ENCODE measurements at places on chromosomes 5 and 9.

- DNase-seq, result no peak
Measured at GRCh38 chr9:2506321-2506720, 115.3 kb upstream of the VLDLR start.

DNA sequence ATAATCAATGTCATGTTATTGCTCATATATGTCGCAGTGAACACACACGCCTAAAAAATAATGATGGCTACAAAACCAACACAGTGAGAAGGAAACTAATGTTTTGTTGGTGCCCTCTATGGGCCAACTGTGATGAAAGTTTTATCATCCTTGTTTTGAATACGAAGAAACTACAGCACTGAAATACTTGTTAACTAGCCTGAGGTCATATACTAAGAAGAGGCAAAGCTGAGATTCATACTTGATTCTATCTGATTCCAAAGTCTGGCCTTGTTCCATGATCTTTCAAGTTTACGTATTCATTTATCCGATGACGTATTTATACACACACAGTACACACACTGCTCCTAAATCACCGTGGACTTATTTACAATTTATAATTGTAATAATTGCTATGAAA, 16.1 kb upstream of the DRD1 start:
- no peak for DNase-seq

GRCh38 chr5:1931604-1932231, 49.0 kb upstream of the IRX4 start:
- no peak for DNase-seq

DNA sequence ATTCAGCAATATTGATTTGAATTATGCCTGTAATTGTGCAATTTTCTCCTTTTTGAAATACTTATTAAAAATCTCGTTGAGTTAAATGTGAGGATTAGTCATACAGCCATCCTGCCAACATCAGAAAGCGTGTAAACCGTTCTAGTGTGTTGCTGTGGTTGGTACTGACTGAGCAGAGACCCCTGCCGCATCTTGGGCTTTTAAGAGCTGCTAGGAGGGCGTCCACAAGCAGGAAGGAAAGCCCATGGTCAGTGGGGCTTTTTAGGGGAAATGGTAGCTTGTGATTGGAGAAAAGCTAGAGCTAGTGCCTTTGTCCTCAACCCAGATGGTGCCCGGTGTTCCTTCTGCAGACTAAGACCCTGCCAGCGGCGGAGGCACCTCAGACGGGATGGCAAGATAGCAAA, 1.3 kb downstream of the SDHA start:
- no peak for DNase-seq

DNA sequence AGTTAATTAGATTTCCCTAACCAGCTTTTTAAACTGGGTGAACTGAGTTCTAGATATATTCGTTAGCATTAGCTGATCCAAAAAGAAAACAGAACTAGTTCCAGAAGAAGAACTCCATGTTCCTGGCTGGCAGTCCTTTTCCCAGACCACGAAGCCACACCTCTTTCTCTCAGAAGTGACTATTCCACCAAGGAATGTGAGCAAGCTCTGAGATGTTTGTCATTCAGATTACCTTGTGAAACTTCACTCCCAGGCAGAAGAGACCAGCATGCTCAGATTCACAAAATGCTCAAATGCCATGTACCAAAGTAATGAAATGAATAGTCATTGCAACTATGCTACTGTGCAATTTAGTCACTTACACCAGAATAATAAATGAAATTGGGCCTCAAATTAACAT, 4.4 kb upstream of the SSBP2 start:
- DNase-seq, result peak; percentile 58

- DNase-seq, result peak; percentile 49
Measured at GRCh38 chr9:89634995-89635742, 30.4 kb downstream of the GADD45G start.

- DNase-seq, result no peak
Measured at GRCh38 chr5:122434205-122434970, 122.4 kb downstream of the SNCAIP start.

- DNase-seq, result no peak
Measured at GRCh38 chr5:88688984-88689667, 193.9 kb downstream of the MEF2C start.

GRCh38 chr5:141245250-141245717, at the start of gene PCDHB15:
Gene PCDHB15 (plus strand): TSS chr5:141245395. CDS start chr5:141245579, 184 bp downstream.
- no peak for DNase-seq

DNA sequence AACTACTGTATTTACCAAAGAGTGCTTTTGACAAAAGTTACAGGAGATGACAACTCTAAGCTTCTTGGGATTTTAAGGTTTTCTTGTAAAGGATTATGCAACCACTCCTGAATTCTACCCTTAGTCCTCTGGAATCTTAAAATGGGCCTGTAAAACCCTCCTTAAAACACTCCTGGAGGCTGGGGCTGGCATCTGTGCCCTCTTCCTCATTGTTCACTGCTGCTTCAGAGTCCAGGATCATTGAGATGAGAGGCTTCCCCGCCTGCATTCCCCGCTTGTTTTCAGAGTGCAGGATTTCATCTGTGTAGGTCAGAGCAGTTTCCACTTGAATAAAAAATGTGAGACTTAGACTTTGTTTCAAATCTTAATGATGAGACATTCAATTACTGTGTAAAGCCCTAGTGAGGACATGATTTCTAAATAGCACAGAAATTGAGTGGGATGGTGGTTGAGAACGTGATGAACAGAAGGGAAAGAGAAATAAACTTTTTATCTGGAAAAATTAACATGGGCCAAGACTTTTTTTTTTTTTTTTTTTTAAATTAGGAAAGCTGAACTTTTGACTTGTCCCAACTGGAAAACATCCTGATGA, 40.4 kb downstream of the PCSK5 start:
- no peak for DNase-seq

DNA sequence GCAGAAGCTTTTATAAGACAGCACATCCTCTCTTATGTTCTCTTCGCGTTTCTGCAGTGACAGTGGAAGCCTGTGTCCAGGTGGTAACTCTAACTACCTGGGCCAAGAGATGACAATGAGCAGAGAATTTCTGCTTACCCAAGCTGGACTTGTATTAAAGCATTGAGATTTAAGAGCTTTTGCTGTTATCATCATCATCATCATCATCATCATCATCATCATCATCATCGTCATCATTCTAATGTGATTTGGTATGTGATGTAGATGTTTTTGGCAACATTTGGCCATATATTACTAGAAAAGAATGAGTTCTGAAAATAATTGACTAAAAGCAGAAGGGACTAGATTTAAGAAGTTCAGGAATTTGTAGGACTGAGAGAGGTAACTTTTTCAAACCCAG, 401.3 kb downstream of the BRINP1 start:
- no peak for DNase-seq

GRCh38 chr5:1105350-1106265, 6.3 kb downstream of the SLC12A7 start:
- no peak for DNase-seq

DNA sequence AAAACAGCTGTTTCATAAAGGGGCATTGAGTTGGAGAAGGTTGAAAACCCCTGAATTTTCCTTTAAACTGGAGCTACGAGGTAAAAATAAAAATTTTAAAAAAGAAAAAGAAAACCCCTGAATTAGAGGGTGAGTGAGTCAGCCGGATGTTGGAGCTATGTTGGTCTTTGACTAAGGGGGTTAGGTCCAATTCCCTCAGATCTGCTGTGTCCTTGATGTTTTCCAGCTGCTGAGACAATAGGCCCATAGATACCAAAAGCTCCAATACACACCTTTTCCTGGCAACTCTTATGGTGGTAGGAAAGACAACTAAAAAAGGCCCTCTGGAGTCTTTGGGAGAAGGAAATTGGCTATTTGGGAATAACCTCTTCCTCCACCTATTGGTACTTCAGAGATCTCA, 79.4 kb upstream of the SAP30L start:
- DNase-seq, result no peak

GRCh38 chr5:82331557-82331956, 53.4 kb upstream of the RPS23 start:
- no peak for DNase-seq

DNA sequence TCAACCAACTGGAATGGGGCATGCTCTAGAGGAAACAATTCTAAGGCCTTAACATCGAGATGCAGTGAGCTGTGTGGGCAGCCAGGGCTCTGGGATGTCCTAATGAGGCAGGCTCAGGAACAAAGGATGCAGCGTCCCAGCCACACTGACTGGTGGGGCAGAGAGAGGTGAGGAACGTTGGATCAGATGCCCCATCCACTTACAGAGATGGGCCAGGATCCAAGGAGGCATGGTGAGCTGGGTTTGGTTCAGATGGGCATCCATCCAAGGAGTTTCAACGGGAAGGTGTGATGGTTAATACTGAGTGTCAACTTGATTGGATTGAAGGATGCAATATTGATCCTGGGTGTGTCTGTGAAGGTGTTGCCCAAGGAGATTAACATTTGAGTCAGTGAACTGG, 15.5 kb upstream of the MARCHF6 start:
- no peak for DNase-seq

DNA sequence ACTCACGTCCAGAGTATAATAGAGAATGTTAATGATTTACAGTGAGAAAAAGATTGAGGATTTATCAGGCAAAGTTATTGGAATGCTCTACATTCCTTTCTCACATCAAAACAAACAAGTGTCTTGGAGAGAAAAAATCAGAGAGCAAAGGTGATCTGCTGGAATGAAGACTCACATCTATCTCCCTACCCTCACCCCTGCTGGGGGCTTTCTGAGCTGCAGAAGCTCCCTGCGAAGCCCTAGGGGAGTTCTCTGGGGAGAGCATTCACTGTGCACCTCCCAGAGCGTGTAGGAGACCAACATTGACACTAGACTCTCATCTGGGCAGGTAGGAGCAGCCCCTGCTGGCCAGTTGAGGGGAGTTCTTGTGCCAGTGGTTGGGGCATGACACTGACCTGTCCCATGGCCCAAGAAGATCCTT, 76.6 kb upstream of the ADAMTS16 start:
- DNase-seq, result no peak

- DNase-seq, result no peak
Measured at GRCh38 chr5:135589152-135589551, 10.4 kb upstream of the CXCL14 start.

GRCh38 chr9:97567182-97567893, 65.8 kb downstream of the TSTD2 start:
- DNase-seq, result no peak

DNA sequence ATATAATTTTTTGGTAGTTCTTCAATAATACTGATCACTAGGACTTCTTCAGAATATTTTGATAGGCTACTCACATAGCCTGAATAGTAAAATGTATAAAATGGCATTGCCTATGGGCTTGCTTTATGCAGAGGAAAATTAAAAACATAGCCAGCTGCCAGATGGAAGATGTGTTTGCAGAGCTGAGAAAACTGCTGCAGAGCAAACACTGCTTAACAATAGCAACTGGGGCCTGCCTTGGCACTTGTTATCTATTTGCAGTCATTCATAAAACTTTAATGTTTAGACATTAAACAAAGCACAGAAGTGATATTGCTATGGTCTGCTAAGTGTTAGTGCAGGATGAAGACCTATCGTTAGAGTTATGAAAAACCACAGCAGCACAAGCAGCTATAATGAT, 151.5 kb upstream of the SMC2 start:
- DNase-seq, result no peak

GRCh38 chr9:20396509-20396908, 225.8 kb downstream of the MLLT3 start:
- DNase-seq, result no peak

GRCh38 chr9:128190013-128190412, 1.4 kb downstream of the CIZ1 start:
- no peak for DNase-seq

- DNase-seq, result no peak
Measured at GRCh38 chr5:96140084-96140483, 178.4 kb upstream of the ELL2 start.

GRCh38 chr9:136665704-136666371, 3.1 kb downstream of the EGFL7 start:
- DNase-seq, result no peak

DNA sequence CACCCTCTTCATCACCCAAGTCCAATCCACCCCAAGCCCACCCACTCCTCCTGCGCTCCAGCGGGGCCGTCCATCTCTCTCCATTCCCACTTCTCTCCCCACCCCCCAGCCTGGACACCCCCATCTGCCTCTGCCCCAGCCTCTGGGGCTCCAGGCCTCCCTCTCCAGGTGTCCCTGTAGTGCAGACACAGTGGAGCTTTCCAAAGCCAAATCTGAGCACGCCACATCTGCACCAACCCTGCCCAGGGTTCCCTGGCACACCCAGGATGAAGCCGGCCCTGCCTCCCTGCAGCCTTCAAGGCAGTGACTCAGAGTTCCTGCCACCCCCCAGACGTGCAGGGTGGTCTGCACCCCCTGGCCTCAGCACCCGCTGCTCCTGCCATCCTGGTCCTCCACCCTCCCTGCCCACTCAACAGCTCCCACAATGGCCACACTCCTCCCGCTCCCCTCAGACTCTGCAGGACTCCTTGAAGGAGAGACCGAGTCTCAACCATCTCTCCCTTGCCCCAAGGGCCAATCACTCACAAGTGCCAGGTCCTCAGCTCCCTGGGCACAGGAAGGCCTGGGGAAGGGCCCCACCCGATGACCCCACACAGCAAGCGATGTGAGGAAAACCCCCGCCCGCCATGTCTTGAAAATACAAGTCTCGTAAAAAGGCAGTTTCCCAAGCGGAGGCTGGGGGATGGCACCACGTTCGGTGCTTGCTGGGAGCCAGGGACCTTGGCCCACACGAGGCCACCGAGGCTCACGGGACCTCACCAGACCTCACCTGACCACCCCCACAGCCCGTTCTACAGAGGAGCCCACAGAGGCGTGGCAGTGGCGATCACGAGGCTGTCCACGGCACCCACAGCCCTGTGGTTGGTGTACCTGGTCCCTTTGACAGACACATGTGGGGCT, 22.2 kb downstream of the VAV2 start:
- DNase-seq, result no peak

GRCh38 chr5:123279136-123279535, 144.1 kb downstream of the CEP120 start:
- DNase-seq, result no peak

DNA sequence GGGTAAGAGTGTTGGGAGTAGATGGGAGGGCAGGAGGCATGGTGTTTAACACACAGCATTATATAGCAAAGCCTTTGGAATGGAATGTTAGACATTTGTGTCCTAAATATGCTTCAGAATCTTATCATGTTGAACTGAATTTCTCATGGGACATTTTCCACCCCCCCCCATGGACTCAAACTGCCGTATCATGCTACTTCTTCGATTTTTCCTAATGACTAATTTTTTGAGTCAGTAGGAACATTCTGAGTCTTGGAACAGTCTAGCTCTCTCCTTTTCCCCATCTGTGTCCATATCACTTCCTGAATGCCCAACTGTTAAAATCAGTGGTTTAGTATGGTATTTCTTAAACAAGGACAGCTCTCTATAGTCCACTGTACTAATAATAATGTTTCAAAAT, 380.6 kb downstream of the TLE4 start:
- DNase-seq, result no peak

DNA sequence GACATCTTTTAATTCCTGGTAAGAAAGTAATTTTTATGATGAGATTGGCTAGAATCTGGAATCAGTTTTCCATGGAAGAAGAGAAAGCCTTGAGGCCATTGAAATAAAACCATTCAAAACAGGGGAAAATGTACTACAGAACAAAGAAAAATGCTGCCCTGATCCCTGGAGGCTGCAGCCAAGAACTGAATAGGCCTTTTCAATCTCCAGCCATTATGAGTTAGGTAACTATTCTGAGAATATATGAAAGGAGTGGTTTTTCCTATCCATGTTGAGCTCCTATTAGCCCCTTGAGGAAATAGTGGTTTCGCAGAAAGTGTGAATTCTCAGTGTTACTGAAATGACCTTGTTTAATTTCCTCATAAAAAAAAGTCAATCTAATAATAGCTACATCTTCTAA, 408.5 kb upstream of the GRAMD2B start:
- no peak for DNase-seq
